ENCODE measurements at places on chromosomes 3 and 15.

GRCh38 chr3:52730681-52731080 lies 24.8 kb downstream of the SPCS1 start:
- no peak for DNase-seq

DNA sequence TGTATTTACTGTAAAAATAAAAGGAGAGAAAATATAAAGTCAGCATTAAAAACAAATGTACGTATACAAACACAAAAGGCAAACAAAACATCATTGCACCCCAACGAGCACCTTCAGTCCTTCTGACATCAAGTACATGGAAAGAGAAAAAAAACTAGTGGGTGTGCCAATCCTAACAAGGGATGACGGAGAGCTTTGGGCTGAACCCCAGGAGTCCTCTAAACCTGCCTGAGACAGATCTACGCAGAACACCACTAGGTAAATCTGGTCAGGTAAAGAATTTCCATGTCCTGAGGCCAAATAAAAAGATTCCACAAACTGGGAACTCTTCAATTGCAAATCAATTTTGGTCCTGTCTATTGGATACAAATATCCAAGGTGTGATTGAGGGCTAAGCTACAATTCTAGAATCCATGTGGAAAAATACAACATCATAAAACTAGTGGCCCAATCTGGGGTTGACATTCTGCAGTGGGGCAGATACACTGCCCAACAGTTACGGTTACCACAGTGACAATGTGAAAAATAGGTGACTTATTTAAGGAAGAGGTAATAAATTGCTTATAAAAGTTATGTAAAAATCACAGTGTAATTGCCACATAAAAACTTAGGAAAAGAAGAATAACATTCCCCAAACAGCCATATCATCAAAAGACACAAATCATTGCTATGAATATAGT lies 14.2 kb downstream of the IFT80 start:
- DNase-seq: no peak

DNA sequence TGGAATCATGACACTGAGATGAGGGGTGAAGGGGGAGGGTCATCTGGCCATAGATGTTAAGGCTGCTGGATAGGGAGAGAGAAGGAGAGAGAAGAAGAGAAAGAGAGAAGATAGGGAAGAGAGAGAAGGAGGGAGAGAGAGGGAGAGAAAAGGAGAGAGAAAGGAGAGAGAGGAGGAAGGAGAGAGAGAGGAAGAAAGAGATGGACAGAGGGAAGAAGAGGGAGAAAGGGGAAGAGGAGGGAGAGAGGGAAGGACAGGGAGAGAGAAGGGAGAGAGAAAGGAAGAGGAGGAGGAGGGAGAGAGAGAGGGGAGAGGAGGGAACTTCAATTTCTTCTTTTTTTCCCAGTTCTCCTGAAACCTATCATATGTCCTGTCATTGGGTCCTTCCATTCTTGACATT lies 15.1 kb upstream of the RBP1 start:
- DNase-seq: no peak

- DNase-seq: no peak
Observed at GRCh38 chr3:137205394-137206045, 247.7 kb downstream of the IL20RB start.

GRCh38 chr15:28887339-28888174 lies 1.8 kb downstream of the APBA2 start:
- DNase-seq: no peak

DNA sequence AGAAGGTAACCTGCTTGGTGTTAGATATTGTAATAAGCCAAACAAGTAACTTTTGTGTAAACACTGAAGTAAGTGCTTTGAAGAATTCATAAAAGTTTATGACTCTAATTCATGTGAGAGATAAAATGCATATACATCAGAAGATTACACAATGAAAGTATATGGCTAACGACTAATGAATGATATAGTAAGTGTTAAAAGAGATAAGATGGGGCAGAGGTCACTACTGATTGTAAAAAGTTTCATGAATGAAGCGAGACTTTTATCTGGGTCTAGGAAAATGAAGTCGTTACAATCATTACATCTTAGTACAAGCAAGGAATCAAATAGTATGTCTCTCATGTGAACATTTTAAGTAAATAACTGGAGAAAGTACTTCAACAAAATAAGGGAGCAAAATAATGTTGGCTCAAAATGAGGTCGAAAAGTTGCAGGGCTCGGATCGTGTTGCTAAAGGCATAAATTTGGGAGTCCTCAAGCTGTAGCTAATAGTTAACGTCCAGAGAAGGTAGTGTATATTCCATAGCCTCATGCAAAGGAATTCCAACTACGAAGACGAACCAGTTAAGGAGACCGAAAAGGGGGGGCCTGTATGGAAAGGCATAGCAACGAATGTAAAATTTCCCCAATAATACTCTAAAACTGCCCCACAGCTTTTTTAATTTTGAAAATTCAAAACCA lies 984 bp upstream of the DUT start:
- DNase-seq: no peak

DNA sequence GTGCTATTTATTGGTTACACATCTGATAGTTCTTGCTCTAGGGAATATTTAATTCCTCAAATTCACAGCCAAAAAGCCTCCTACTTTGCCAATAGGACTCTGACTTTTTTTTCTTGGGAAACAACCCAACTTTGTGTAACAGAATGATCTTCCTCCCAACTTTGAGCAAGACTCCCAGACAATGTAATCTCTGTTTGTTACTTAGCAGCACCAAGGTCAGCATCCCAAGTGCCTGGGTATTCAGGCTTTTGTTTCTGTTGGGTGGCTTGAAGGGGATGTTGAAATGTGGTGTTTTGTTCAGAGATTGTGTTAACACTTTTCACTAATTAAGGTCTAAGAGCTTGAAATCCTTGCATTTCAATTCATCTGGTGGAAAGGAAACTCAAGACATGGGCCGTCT lies 115.8 kb downstream of the ADAMTS9 start:
- DNase-seq: no peak

GRCh38 chr3:42526616-42527367 lies 24.3 kb downstream of the VIPR1 start:
- no peak for DNase-seq

DNA sequence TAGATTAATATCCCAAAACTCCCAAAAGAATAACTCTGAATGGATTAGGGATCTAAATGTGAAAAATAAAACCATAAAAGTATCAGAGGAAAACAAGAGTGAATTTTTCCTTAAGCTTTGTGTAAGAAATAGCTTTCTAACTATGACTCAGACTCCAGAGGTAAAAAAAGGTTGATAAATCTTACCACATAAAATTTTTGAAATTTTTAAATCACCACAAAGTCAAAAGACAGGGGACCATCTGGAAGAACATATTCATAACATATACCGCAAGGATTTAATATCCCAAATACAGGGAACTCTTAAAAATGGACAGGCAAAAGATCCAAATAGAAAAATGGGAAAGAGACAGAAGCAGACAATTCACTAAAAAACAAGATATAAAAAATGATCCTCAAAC lies 145.0 kb downstream of the ARNT2 start:
- no peak for DNase-seq

- DNase-seq: no peak
Observed at GRCh38 chr15:84908564-84908963, 24.1 kb downstream of the SLC28A1 start.

- no peak for DNase-seq
Observed at GRCh38 chr15:74787251-74788041, 5.6 kb downstream of the CSK start.

GRCh38 chr3:53544357-53544756 lies 49.9 kb downstream of the CACNA1D start:
- DNase-seq: no peak

GRCh38 chr3:143330296-143330868 lies 210.8 kb downstream of the CHST2 start:
- DNase-seq: no peak

- DNase-seq: no peak
Observed at GRCh38 chr3:141127344-141128125, 76.4 kb downstream of the SPSB4 start.

DNA sequence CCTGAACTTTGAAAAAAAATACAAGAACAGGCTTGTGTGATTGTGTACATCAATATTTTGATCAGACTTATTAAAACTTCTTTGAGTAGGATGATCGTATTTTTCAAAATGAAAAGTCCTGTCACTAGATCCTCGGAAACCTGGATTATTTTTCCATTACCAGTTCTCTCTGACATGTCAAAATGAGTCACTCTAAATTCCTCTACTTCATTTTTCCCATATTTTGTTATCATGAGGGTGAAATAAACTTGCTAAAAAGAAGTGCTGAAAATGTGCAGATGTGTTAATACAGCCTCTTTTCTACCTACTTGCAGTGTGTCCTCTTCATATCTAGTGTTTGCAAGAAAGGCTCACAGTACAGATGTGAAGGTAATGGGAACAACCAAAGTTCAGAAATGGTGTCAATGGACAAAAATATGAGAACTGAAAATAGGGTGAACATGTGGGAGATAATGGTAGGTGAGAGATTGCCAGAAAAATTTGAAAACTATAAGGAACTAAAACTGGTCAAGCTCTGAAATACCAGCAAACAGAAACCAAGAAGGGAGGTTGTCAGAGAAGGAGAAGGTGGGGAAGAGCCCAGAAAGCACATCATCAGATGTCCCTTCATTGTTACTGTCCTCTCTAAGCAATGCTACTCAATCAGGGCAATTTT lies 108.2 kb downstream of the EOMES start:
- no peak for DNase-seq

- DNase-seq: no peak
Observed at GRCh38 chr3:117818592-117818991, 1109.0 kb downstream of the TUSC7 start.
